ENCODE measurements at places on chromosomes 16 and 17.

- DNase-seq = no peak
Measured at GRCh38 chr17:73841431-73842060, 197.3 kb upstream of the SDK2 start.

- DNase-seq = no peak
Measured at GRCh38 chr16:62909597-62909996, 873.4 kb upstream of the CDH8 start.

DNA sequence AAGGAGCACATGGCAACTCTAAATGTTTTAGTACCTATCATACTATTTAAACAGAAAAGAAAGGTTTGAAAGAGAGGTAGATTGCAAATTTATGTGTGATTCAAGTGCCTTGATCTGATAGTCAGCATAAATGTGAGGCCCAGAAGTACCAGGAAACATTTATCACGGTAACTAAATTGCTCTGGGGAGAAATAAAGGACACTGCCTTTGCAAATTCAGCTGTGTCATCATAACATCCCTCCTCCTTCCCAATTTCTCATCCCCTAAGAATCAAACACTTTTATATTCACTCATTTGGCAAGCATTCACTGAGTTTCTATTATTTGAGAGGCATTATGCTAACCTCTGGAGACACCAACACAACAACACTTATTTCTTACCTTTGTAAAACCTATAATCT is 563.4 kb upstream of the CA10 start:
- no peak for DNase-seq

- no peak for DNase-seq
Measured at GRCh38 chr17:79146562-79146961, 71.9 kb downstream of the ENGASE start.

GRCh38 chr17:76492989-76493501 is 8.2 kb downstream of the RHBDF2 start:
- peak; percentile 65 for DNase-seq

DNA sequence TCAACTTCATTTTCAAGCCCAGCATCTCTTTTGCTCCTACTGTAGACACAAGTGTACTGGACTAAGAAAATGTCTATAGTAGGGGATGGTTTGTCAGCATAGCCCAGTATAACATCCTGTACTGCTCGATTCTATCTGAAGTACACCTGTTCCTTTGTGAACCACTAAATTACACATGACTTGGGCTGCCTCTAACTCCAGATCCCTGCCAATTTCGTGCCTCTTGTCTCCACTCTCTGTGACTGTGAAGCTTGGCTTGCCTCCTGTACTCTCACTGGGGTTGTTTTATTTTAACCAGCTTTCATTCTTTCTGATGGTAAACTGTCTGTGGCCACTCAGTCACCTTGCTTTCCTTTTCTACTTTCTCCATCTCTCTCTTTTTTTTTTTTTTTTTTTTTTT is 24.5 kb downstream of the GFOD2 start:
- DNase-seq = no peak

DNA sequence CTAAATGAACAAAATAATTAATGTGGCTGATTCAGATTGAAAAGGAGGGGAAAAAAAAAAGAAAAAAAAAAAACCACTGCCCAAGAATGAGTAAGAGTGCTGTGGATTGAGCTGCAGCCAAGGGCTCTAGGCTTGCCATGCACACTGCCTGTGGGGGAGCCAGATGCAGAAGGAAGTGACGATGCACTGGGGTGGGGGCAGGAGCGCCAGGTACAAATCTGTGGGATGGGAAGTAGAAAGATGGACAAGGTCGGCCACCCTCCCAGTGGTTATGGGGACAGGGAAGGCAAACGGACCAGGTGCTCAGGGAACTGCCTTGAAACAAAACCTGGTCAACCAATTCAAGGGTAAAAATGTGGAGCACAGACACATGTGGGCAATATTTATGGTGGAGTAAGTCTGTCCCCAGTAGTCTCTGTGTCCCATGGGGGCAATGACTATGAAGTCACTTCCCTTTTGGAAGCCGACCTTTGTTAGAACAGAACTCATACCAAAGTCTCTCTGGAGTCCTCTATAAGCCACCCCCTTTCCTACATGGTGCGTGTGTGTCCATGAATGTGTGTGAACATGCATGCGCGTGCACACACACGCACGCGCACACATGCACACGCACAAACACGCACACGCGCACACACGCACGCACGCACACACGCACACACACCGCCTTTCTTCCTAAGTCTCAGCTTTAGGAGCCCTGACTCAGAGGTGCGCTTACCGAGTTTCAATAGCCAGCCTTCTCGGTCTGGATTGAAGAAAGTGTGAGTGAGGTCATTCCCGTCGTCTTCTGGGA is 84.3 kb downstream of the CYTH1 start:
- no peak for DNase-seq

DNA sequence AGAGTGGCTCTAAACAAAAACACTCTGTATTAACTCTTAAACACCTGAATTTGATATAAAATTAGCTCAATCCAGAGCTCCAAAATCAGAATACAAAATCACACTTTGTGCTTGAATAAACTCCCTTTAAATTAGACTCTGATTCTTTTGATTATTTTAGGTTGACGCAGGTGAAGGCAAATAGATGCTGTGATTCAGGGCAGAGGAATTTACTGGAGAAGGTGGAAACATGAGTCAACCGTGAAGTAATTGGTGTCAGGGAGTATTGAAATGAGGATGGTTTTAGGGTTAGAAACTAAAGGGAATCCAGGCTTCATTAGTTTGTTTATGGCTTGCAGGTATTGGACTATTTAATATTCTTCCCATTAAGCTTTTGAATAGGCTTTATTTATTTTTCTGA is 37.1 kb upstream of the TEKT1 start:
- no peak for DNase-seq

DNA sequence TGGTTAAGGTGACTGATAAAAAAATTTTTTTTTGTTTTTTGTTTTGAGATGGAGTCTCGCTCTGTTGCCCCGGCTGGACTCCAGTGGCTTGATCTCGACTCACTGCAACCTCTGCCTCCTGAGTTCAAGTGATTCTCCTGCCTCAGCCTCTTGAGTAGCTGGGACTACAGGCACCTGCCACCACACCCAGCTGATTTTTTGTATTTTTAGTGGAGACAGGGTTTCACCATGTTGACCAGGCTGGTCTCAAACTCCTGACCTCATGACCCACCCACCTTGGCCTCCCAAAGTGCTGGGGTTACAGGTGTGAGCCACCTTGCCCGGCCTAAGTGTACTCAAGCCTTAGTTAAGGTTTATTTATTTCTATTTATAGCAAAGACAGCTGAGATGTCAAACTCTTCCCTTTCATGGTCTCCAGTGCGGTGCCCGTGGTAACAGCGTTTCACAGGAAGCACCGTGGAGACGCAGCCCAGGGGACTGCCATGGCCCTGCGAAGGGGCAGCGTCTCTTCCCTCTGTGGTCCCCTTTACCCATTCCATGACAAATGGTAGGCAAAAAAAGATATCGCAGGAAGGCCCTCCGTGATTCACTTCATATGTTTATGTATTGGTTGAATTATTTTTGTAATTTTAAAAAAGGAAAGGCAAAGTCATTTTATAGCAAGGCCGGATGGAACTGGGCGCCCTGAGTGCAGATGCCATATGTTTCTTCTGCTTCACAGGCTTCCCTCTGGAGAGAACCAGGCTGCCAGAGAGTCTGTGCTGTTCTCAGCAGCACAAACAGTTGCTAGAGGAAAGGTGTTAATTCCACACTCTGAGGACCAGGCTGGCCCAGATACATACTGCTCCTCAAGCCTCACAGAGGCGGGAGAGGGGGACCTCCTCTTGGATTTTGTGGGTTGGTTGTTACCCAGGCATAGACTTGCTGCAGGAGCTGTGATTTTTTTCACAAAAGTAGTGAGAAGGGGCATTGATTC is 29.2 kb downstream of the DDX19A start:
- no peak for DNase-seq

DNA sequence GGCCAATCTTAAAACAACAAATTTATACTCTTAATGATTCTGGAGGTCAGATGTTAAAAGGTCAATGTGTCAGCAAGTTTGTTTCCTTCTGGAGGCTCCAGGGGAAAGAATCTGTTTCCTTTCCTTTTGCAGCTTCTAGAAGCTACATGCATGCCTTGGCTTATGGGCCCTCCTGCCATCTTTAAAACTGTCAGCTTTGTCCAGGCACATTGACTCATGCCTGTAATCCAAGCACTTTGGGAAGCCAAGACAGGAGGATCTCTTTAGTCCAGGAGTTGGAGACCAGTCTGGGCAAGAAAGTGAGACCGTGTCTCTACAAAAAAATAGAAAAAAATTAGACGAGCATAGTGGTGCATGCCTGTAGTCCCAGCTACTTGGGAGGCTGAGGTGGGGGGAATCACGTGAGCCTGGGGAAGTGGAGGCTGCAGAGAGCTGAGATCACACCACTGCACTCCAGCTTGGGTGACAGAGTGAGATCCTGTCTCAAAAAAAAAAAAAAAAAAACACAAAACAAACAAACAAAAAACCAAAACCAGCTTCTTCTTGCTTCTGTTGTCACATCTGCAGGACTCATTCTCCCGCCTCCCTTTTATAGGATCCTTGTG is 58.3 kb downstream of the NOS2 start:
- no peak for DNase-seq

DNA sequence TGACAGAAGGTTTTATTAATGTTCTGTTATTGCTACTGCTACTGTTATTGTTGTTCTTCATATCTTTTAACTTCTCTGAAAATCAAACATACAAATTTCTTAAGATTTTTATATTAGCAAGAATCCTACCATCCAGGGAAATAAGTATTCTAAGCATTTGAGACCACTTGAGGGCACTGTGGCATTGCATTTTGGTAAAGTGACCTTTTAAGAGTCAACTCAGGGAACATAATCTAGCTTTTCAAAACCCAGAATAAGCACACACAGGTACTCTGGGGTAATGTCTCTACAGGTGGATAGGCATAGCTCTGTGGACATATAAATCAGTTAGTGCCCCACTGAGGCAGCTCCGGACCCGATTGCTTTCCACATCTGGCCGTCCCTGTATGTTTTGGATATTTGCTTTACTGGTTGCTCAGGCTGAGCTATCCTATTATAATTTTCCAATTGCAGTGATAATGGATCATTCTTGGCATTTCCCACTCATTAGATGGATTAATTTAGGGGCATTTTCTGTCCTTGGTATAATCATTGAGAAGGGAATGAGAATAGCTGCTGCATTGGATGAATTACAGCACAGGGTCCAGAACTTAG is 1425.1 kb upstream of the CDH8 start:
- DNase-seq = peak; percentile 66

DNA sequence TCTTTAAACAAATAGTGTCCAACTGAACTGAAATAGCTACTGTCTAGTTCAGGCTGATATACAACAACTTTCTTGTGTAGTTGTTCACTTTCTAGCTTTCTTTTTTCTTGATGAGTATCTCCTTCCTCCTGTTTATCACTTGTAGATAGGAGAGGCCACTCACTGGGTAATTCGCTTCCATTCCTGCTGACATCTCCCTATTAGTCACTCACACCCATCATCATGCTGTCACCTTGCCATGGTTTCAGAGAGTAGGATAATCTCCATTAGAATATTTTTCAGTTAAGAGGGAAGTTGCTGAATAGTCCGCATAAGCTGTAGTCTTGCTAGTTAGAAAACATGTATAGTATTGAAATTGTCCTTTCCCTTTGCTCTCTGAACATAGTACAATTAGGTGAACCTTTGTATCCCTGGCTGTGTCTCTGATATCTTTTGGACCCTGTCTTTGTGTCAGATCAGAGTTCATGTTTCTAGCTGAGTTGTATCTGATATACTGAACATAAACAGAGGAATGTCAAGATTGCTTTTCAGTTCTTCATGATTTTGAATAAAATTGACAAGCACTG is 64.4 kb upstream of the RASL10B start:
- no peak for DNase-seq

DNA sequence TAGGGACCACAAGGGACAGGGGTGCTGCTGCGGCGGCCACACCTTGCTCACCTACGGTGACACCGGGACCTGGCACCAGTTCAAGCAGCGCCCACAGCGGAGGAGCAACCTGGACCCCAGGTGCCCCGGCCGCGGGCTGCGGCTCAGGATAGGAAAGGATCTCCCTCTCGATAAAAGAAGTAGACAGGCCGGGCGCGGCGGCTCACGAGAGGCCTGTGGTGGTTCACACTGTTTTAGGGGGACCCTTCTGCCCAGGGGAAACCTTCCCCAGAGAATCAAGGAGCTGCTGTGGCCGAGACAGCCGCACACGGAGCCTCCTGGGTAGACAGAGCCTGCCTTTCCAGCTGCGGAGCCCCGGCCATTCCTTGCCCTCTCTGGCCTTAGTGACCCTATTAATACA is 17.9 kb upstream of the ATP2A3 start:
- DNase-seq = no peak

GRCh38 chr17:83013779-83014117 is 65.7 kb upstream of the METRNL start:
- no peak for DNase-seq

DNA sequence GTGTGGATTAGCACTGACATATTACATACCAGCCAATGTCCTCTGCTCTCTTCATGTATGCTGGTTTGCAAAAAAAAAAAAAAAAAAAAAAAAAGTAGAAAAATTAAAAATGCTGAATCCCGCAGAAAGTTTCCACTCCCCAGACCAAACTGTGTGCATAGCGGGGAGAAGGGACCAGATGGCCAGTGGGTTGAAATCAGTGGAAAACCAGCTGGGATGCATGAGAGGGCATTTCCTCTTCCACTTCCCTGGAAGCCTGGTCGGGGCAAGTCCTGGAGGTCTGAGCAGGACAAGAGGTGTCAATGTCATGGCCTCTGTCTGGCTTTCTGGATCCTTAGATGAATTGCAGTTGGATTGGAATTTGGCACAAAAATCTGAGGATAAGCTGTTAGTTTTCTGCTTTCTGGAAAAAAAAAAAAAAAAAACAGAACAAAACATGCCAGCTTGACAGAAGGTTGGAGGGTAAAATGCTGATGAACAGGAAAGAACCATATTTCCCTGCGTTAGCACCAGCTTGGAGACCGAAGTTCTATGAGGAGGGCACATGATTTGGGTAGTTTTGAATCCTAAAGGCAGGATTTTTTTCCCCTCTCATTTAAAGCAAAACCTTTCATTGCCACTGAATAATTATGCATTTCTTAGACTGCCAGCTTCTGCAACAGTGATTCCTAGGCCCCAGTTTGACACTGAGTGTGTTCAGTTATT is 941.5 kb upstream of the EEF2KMT start:
- DNase-seq = no peak

- peak; percentile 33 for DNase-seq
Measured at GRCh38 chr16:69831212-69832123, 69.3 kb downstream of the WWP2 start.

- DNase-seq = no peak
Measured at GRCh38 chr17:79478841-79479240, 132.0 kb downstream of the RBFOX3 start.
